ENCODE measurements at places on chromosomes 5 and 9.

GRCh38 chr5:1731091-1731639, 68.5 kb downstream of the MRPL36 start:
- DNase-seq: no peak

DNA sequence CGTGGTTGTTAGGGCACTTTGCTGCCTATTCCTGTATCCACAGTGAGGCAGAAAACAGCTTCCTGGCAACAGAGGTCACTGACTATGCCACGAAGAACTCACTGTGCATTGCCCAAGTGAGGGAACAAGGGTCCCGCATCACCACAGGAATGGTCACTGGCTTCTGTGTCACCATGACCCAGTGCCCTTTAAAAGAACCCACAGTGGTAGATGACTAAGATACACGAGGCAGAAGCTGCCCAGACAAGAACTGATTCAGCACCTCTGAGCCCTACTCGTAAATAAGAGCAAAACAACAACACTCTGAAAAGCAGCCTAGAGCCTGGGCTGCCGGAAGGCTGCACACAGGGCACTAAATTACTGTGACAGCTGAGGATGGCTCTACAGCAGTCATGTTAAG, 236.6 kb upstream of the RASEF start:
- no peak for DNase-seq

- DNase-seq: no peak
These were observed 91.1 kb upstream of the DMRT1 start for GRCh38 chr9:750249-750967.

- no peak for DNase-seq
These were observed 94.0 kb downstream of the GAPVD1 start for GRCh38 chr9:125355601-125356000.

- no peak for DNase-seq
These were observed 2.2 kb upstream of the DPH7 start for GRCh38 chr9:137580954-137581322.

GRCh38 chr5:116759860-116760640, 185.4 kb upstream of the SEMA6A start:
- DNase-seq: no peak

DNA sequence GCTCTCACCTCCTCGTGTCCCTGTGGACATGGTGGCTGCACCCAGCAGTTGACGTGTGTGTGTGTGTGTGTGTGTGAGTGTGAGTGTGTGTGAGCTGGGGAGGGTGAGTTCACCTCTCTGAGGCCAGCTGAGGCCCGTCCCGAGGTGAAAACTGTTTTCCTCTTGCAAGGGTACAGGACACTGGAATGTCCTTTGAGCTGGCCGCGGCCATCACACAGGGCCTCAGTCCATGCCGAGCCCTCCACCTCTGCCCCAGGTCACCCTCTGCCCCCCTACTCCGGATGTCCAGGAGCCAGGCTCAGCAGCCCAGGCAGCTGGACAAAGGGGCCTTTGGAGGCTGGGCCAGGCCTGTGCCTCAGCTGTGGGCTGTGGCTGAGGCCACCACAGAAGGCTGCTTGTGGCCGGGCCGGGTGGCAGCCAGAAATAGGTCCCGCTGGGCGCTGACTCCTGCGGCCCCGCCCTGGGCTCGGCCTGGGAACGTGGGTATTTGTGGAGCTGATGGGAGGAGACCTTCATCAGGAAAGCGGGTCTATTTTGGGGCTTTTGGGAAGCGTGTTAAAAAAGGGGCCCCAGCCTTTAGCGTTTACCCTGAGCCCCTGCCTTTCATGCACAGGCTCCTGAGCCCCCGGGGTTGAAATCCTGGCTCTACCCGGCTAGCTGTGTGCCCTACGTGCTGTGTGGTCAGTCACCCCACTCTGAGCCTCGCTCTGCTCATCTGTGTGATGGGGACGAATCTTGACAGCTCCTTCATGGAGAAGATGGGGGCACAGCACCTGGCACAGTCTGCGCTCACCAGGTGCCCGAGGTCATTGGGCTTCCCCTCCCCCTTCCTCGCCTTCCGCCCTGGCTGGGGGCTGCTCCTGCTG, 75.1 kb upstream of the IER5L start:
- no peak for DNase-seq

GRCh38 chr5:128350705-128351104, 187.3 kb downstream of the FBN2 start:
- no peak for DNase-seq

GRCh38 chr9:98819231-98819630, 11.8 kb downstream of the GALNT12 start:
- no peak for DNase-seq

- DNase-seq: no peak
These were observed at the start of gene GABBR2 for GRCh38 chr9:98708933-98709911. GABBR2 (minus strand) TSS chr9:98708935; CDS start chr9:98708737, 198 bp downstream.

DNA sequence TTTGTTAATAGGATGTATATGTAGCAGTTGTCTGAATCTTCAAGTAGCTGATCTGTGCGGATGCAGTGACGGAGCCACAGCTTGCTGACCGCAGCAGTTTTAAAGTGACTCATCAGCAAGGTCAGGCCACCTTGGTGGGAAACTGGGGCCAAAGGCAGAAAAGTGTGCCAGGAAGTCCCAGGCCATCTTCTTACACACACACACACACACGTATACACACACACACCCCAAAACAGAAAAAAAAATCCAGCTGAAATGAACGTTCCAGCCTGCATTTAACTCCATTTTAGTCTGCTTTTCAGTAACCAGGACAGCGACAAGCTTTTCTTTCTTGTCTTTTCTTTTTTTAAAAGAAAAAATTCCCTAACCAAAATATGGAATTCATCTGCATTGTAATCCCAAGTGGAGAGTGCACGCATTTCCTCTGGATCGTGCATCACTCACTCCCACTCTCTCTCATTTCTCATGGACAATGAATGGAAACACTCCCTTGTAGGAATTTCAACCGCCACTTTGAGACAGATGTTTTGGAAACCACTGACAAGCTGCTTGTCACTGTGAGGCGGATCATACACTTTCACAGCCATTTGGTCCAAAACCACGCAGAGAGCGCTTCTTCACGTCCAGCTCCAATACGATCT, 103.9 kb downstream of the LHFPL2 start:
- no peak for DNase-seq

DNA sequence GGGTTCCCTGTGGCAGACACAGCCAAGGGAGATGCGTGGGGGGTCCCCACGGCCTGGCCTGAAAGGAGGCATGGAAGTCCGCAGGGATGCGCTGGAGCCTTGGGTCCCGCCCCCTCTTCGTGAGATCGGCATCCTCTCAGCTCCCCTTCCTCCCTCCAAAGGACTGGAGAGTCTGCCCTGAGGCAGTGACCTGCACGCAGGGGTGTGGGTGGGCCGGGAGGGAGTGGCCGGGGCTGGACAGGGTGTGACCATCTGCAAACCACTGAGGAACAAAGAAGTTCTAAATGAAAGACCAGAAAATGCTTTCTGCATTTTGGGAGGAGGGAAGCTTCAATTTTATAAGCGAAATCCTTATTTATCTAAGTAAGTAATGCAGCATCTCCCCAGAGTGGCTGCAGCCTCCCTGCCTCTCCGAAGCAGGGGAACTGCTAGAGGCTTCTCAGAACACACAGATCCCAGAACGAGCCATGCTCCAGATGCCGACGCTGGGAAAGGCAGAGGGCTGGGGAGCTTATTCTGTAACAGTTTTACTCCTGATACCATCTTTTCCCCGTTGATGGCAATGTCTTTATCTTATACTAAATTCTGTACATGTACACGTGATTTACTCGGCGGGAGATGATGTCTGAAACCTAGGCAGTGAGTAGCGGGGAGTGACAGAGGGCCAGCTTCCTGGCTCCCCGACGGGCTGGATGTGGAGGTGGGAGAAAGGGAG, 221.7 kb downstream of the FANCC start:
- DNase-seq: no peak

- DNase-seq: no peak
These were observed 33.3 kb downstream of the PPP1R2B start for GRCh38 chr5:156883316-156883875.

DNA sequence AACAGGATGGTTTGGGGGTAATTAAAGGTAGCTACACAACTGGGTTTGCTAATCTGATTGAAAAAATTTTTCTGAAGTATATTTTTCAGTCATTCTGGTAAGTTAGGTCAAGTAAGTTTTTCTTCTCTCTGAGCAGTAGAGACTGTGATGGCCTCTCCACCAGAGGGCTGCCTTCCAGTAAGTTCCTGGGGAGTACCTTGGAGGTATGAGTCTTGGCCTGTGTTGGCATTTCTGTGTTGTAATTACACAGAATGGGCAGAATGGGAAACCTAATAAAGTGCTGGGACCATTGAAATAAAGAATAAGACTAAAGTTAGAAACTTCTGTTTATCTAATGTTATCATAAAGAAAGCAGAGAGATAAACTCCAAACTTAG, 430.8 kb downstream of the ARHGEF28 start:
- no peak for DNase-seq

- DNase-seq: no peak
These were observed 212.6 kb downstream of the ARHGAP26 start for GRCh38 chr5:142982821-142983200.

GRCh38 chr9:127388037-127388855, 8.7 kb upstream of the SLC2A8 start:
- DNase-seq: peak; percentile 46

DNA sequence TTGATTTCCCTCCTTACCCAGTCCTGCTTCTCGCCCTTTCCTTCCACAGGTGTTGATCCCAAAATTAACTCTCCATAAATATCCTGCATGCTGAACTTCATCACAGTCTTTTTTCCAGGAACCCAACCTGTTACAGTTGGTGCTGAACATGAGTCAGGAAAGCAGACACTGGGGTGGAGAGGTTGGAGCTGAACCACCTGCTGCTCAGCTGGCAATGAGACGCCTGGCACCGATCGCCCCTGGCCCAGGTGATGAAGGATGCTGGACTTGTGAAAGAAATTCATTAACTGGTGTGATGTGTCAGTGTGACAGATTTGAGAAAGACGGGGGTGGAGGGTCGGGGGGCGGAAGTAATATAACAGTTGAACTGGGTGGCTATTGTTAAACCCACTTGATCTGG, 30.6 kb downstream of the CPLX2 start:
- DNase-seq: no peak

GRCh38 chr9:107137495-107138202, 145.4 kb upstream of the RAD23B start:
- DNase-seq: no peak

DNA sequence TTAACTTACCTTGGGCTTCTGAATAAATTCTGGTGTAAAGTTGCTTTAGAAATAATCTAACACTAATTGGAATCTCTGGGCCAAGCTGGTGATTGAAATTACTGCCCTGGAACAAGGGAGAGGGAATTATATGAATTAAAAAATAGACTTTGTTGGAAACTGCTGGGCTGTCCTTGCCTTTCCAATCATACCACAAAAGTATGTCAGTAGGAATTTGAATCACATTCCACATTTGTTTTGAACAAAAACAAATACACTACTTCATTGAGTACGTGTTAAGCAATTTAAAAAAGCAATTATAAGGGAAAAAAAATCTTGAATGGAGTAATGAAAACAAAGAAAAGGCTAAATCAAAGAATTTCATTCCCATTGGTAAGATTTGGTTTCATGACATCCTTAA, 102.5 kb upstream of the SREK1 start:
- no peak for DNase-seq

DNA sequence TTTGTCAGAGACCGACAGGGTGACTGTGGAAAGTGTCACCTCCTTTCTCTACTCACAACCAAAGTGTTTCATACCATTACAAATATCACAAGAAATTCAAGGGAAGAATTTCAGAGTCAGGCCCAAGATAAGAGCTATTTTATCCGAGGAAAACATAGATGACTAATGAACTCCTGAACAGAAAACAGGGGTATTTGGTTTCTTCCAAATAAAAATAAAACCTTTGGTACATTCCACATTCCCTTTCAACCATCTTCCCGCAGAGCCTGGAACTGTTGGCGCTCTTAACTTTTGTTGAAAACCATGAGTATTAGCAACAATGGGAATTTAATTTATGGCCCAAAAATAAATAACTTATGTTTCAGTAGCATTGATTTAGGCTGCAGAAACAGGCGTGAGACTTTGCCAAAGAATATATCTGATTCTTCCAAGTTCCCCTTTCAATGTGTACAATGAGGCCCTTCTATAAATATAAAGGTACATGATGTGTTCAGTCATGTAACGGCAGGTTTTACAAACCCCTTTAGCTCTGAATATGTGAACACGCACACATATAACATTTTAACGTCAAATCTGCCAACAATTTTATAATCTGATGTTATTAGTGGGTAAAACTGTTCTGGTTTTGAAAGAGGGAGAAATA, 69.5 kb downstream of the RETREG1 start:
- no peak for DNase-seq

GRCh38 chr5:82873452-82873851, 203.7 kb downstream of the TMEM167A start:
- no peak for DNase-seq

DNA sequence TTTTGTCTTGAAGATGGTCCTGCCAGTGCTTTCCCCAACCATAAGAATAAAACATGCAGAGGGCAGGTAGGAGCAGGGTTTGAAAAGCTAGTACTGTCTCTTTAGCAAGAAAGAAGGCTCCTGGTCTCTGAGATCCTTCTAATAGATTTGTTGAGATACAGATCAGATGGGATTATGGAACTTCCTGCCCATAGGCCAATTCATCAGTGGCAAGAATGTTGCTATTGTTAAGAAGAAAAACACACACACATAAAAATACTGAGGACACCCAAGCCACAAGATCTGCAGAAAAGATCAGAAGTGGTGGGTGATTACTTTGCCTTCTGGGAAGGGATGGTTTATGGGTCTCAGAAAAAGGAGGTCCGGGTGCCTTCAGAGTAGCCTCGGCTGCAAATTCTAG, 59.8 kb downstream of the TNC start:
- no peak for DNase-seq

GRCh38 chr9:120873512-120873911, 3.5 kb downstream of the PHF19 start:
- no peak for DNase-seq

DNA sequence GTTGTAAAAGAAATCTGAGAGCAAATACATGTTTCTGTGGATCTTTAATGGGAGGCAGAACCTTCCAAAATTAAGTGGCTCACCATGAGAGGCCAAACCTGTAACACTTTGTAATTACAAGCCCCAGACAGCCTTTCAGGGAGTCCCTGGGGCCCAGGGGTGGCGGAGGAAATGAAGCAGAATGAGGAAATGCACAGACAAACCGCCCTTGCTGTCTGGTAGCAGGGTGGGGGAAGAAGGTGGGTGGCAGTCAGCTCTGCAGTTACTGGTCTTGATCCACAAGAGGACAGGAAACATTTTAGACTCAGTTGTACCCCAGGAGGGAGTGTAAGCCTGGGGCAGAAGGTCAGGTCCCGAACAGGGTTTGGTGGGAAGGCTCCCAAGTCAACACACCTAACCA, 6.5 kb downstream of the ARL14EPL start:
- no peak for DNase-seq

Data from stimulated activated CD4-positive, alpha-beta T cell treated with anti-CD3 and anti-CD28 coated beads, Interleukin-1b, Interleukin-23, amount 100 ng/mL, for 1 hour (primary cell).